Immature natural killer cell (primary cell): ENCODE measurements at places on chromosomes 6 and 20. TPM values are rescaled to one million over a fixed set of nuclear protein-coding genes. Genes with fewer than 3 reads are reported as not detected.

- no peak for DNase-seq
- H3K27ac ChIP-seq = no peak overlapping the region
- peaks cover 4% of the 10 kb centered on the region for H3K36me3 ChIP-seq
- no peak overlapping the region for H3K4me3 ChIP-seq
- peaks cover 5% of the 10 kb centered on the region for H3K4me1 ChIP-seq
Observed at GRCh38 chr6:35219683-35220326, 6.0 kb downstream of the SCUBE3 start.

GRCh38 chr6:124879110-124879991 lies 82.9 kb upstream of the RNF217 start:
- DNase-seq = no peak
- H3K4me3 ChIP-seq = no peak overlapping the region
- H3K4me1 ChIP-seq = peaks cover 6% of the 10 kb centered on the region
- no peak overlapping the region for H3K27ac ChIP-seq
- H3K36me3 ChIP-seq = no peaks in the 10 kb centered on the region

- H3K4me3 ChIP-seq = no peak overlapping the region
- no peaks in the 10 kb centered on the region for H3K4me1 ChIP-seq
- H3K36me3 ChIP-seq = no peaks in the 10 kb centered on the region
- no peaks in the 10 kb centered on the region for H3K27me3 ChIP-seq
- DNase-seq = no peak
Observed at GRCh38 chr20:7696311-7696710, 243.9 kb downstream of the HAO1 start.

- no peak overlapping the region for H3K27ac ChIP-seq
- H3K4me1 ChIP-seq = peaks cover 33% of the 10 kb centered on the region
- H3K36me3 ChIP-seq = peaks cover 8% of the 10 kb centered on the region
- no peak for DNase-seq
- H3K4me3 ChIP-seq = no peak overlapping the region
Observed at GRCh38 chr20:47724396-47724795, 60.9 kb downstream of the SULF2 start.

DNA sequence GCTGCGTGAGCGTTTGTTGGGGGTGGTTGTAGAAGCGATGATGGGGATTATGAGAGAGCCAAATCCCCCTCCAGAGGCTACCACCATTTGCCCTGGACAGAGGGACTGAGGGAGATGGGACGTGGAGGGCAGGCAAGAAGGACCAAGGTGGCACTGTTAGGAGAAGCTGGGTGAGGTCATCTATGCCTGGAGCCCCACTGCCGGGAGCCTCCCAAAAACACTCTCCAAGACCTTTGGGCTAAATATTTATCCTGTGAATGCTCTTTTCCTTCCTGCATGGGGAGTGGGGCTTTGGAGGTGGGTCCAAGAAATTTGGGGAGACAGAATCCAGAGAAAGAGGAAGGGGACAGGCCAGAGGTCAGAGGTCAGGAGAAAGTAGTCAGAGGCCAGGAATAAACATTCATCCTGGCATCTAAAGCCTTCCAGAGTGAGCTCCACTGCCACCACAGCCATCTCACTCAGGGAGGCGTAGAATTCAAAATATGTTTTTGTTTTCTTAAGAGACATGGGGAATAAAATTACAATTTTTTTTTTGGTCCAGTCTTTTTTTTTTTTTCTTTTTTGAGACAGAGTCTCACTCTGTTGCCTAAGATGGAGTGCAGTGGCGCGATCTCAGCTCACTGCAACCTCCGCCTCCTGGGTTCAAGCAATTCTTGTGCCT lies 17.8 kb upstream of the PTGIS start:
- H3K27me3 ChIP-seq = peaks cover 12% of the 10 kb centered on the region
- H3K4me1 ChIP-seq = peaks cover 29% of the 10 kb centered on the region
- H3K36me3 ChIP-seq = no peaks in the 10 kb centered on the region
- H3K4me3 ChIP-seq = no peak overlapping the region
- H3K27ac ChIP-seq = peak overlapping the region; percentile 91

DNA sequence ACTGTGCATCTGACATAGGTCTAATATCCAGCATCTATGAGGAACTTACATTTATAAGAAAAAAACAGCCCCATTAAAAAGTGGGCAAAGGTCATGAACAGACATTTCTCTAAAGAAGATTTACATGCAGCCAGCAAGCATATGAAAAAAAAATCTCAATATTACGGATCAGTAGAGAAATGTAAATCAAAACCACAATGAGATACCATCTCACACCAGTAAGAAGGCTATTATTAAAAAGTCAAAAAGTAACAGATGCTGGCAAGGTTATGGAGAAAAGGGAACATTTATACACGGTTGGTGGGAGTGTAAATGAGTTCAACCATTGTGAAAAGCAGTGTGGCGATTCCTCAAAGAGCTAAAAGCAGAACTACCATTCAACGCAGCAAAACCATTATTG lies 13.1 kb downstream of the METTL24 start:
- peaks cover 6% of the 10 kb centered on the region for H3K27me3 ChIP-seq
- no peak overlapping the region for H3K4me3 ChIP-seq
- DNase-seq = no peak
- no peaks in the 10 kb centered on the region for H3K36me3 ChIP-seq

- DNase-seq = no peak
- H3K27ac ChIP-seq = no peak overlapping the region
- H3K36me3 ChIP-seq = no peaks in the 10 kb centered on the region
- no peak overlapping the region for H3K4me3 ChIP-seq
Observed at GRCh38 chr6:152815230-152815872, 64.8 kb downstream of the VIP start.

- peaks cover 19% of the 10 kb centered on the region for H3K4me1 ChIP-seq
- no peak for DNase-seq
- peaks cover 3% of the 10 kb centered on the region for H3K27me3 ChIP-seq
- no peak overlapping the region for H3K4me3 ChIP-seq
Observed at GRCh38 chr6:166483573-166484250, 101.0 kb upstream of the MPC1 start.

DNA sequence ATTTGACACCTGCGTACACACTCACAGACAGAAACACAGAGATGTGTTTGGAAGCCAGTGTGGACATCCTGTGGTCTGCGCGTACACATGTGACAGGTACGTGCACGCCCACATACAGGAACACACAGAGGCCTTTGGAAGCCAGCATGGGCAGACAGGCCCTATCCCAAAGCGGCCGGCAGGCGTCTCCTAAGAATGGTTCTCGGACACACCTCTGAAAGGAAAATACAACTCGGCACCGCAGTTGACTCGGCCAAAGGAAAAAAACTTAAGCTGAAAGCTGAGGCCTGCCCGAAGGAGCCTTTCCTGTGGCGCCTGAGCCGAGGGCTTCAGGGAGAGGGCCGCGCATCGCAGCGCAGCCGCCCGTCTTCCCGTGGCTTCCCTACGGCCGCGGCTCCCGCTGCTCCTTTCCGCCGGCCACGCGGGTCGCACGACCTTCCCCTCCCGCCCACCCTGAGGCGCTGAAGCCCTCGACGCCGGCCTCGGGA lies 1.4 kb upstream of the CEP43 start:
- H3K27ac ChIP-seq = no peak overlapping the region
- peaks cover 4% of the 10 kb centered on the region for H3K27me3 ChIP-seq
- DNase-seq = peak; percentile 9
- H3K4me3 ChIP-seq = peak overlapping the region; percentile 82
- H3K4me1 ChIP-seq = peaks cover 17% of the 10 kb centered on the region

DNA sequence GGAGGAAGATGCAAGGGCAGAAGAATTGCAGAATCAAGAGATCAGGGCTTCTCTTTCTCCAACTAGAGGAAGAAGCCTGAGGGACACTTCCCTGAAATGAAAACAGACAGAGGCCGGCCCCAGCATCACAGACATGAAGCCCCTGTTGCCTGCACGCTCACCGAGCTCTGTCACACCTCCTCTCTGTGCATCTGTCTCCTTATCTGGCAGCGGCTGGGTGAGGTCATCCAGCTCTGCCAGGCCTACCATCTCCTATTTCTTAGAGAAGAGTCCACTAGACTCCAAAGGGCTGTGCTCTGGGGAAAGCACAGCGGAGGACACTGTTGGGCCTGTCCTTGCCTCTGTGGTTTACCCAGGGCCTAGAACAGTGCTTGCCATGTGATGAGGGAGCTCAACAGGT lies 71.9 kb upstream of the MLN start:
- DNase-seq = no peak
- no peak overlapping the region for H3K27ac ChIP-seq
- no peak overlapping the region for H3K4me3 ChIP-seq
- H3K27me3 ChIP-seq = peaks cover 20% of the 10 kb centered on the region
- peaks cover 1% of the 10 kb centered on the region for H3K4me1 ChIP-seq

GRCh38 chr20:13915284-13915683 lies 75.1 kb downstream of the SEL1L2 start:
- DNase-seq = no peak
- H3K27ac ChIP-seq = no peak overlapping the region
- no peaks in the 10 kb centered on the region for H3K36me3 ChIP-seq

- H3K27me3 ChIP-seq = peaks cover 6% of the 10 kb centered on the region
- H3K4me1 ChIP-seq = peaks cover 21% of the 10 kb centered on the region
- no peak for DNase-seq
Observed at GRCh38 chr20:32278199-32278643, 770 bp downstream of the KIF3B start.

- H3K4me3 ChIP-seq = peak overlapping the region; percentile 77
- H3K27ac ChIP-seq = no peak overlapping the region
- H3K27me3 ChIP-seq = peaks cover 40% of the 10 kb centered on the region
- no peak for DNase-seq
- peaks cover 9% of the 10 kb centered on the region for H3K4me1 ChIP-seq
Observed at GRCh38 chr6:35213298-35213791, 411 bp upstream of the SCUBE3 start.

DNA sequence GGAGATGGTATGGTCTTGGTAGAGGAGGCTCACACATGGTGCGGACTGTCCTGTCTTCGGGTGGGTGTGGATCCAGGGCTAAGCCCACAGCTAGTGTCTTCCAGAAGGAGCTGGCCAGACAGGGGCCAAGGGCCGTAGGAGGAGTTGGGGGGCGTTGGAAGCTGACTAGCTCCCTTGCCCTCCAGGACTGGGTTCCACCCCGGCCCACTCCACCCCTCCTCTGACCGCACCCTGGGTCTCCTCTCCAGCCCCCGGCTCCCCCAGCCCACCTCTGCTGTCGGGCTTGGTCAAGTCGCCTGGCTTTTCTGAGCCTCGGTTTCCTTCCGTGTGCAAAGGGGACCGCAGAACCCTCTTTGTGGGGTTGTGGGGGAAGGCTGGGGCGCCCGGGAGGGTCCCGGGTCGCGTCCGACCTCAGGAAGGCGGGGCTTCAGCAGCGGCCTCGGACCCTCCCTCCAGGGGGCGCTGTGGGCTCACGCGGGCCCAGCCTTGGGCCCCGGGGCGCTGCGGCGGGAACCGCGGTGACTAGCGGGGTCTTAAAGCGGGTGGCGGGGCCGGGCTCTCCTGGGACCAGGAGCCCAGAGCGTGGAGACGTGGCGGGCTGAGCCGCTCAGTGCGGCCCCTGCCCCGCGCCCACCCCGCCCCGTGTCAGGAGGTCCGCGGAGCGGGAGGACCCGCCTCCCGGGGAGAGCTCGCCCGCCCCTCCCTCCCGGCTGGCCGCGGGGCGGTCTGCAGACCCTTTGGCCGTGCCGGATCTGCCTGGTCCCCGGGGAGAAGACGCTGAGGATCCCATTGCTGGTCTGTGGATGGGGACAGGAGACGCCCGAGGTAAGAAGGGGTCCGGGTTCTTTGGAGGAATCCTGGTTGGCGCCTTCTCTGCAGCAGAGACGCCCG lies 5.4 kb downstream of the NPBWR2 start:
- no peak overlapping the region for H3K27ac ChIP-seq
- peaks cover 4% of the 10 kb centered on the region for H3K4me1 ChIP-seq
- DNase-seq = peak; percentile 62
- peak overlapping the region; percentile 46 for H3K4me3 ChIP-seq

- H3K4me3 ChIP-seq = no peak overlapping the region
- H3K4me1 ChIP-seq = peaks cover 7% of the 10 kb centered on the region
- no peak overlapping the region for H3K27ac ChIP-seq
- no peak for DNase-seq
Observed at GRCh38 chr6:28239636-28240035, 12.4 kb downstream of the ZKSCAN4 start.

GRCh38 chr6:82080767-82081166 lies 166.8 kb downstream of the IBTK start:
- H3K4me3 ChIP-seq = no peak overlapping the region
- no peaks in the 10 kb centered on the region for H3K27me3 ChIP-seq
- no peaks in the 10 kb centered on the region for H3K36me3 ChIP-seq
- no peaks in the 10 kb centered on the region for H3K4me1 ChIP-seq

DNA sequence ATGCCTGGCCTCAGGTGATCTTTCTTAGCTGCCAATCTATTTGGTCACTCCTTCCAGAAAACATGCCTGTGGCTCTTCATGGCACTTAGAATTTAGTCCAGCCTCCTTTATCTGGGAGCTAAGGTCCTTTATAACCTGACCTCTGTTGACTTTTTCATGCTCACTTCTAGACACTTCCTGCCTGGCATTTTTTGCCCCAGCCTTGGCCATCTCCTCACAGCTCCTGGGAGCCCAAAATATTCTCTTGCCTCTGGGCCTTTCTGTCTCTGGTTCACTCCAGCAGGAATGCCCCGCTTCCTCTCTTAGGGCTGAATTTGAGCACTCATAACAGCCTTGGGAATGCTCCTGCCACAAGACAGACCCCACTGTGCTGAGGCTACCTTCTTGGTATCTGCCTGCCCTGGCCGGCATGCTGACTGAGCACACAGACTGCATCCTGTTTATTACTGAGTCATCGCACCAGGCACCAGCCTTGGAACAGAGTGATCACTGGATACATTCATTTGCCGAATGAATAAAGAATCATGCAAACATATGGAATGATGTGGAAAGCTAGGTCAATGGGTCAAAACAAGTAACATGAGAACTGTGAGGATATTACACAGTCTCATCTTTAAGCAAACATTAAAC lies 5.8 kb upstream of the EEF1E1 start:
- no peak for DNase-seq
- H3K27ac ChIP-seq = no peak overlapping the region

GRCh38 chr6:12962987-12963386 lies 246.4 kb downstream of the PHACTR1 start:
- no peak for DNase-seq
- H3K4me1 ChIP-seq = peaks cover 8% of the 10 kb centered on the region
- no peak overlapping the region for H3K4me3 ChIP-seq
- H3K27me3 ChIP-seq = peaks cover 7% of the 10 kb centered on the region
- H3K36me3 ChIP-seq = no peaks in the 10 kb centered on the region

- H3K27me3 ChIP-seq = peaks cover 12% of the 10 kb centered on the region
- no peaks in the 10 kb centered on the region for H3K36me3 ChIP-seq
- H3K4me3 ChIP-seq = no peak overlapping the region
- H3K4me1 ChIP-seq = peaks cover 34% of the 10 kb centered on the region
- no peak overlapping the region for H3K27ac ChIP-seq
Observed at GRCh38 chr6:14464716-14465115, 347.1 kb downstream of the CD83 start.

- no peak overlapping the region for H3K4me3 ChIP-seq
- H3K4me1 ChIP-seq = peaks cover 1% of the 10 kb centered on the region
- H3K27ac ChIP-seq = no peak overlapping the region
- no peaks in the 10 kb centered on the region for H3K27me3 ChIP-seq
- no peak for DNase-seq
Observed at GRCh38 chr6:41871691-41872090, 23.5 kb downstream of the USP49 start.

GRCh38 chr20:46169245-46170171 lies 51.4 kb downstream of the CD40 start:
- H3K36me3 ChIP-seq = no peaks in the 10 kb centered on the region
- no peak overlapping the region for H3K4me3 ChIP-seq

GRCh38 chr6:36957773-36958271 lies 3.3 kb downstream of the PI16 start:
- H3K27ac ChIP-seq = no peak overlapping the region
- peaks cover 29% of the 10 kb centered on the region for H3K27me3 ChIP-seq
- H3K4me3 ChIP-seq = no peak overlapping the region
- no peaks in the 10 kb centered on the region for H3K36me3 ChIP-seq
- no peak for DNase-seq

ERVFRD-1 gene
- not detected for polyA plus RNA-seq

PSORS1C1 gene
- polyA plus RNA-seq = not detected

STX11 gene
- 42.6 TPM for polyA plus RNA-seq

HDGFL1 gene
- polyA plus RNA-seq = not detected

ARG1 gene
- not detected for polyA plus RNA-seq

EYS gene
- polyA plus RNA-seq = not detected

FAM209B gene
- polyA plus RNA-seq = not detected

RIMS1 gene
- not detected for polyA plus RNA-seq
